ENCODE measurements at places on chromosomes 6 and 20.

DNA sequence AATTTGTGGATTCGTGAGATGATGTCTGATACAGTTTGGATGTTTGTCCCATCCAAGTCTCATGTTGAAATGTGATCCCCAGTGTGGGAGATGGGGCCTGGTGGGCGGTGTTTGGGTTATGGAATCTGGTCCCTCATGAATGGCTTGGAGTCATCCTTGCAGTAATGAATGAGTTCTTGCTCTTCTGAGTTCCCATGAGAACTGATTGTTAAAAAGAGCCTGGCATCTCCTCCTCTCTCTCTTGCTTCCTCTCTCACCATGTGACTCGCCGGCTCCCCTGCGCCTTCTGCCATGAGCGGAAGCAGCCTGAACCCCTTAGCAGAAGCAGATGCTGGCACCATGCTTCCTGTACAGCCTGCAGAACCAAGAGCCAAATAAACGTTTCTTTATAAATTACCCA, 30.5 kb upstream of the RPP40 start:
- no peak for DNase-seq

GRCh38 chr6:41626917-41627316, 11.4 kb upstream of the MDFI start:
- DNase-seq = no peak

GRCh38 chr20:7003598-7003997, 236.1 kb downstream of the BMP2 start:
- DNase-seq = no peak

DNA sequence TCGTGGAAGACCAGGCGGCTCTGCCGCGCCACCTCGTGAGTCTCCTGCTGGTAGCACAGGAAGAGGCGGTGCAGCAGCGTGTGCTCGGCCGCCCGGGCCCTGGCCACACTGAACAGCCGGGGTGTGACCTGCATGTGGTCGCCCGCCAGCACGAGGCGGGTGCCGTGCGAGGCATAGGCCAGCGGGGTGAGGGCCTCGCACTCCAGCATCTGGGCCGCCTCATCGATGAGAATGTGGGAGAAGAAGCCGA, 7.0 kb downstream of the HELZ2 start:
- DNase-seq = no peak
